NB4 (cell line): ENCODE measurements at places on chromosomes 12 and 14.

DNA sequence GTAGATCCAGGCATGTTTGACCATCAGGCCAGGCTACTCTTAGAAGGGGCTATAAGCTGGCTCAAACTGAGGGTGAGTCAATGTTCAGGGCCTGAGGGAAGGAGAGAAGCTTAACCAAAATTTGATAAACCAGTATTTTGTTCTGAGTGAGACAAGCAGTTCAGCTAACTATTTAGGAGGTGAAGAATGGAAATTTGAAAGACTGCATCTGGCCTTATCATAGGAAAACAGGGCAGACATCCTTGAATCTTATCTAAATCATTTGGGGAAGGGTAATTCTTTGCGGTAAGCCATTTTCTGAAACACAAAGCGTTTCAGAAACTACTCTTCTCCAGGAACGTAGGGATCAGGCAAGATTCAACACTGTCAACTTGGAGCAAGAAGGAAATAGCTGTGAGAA is 447.2 kb downstream of the SOX5 start:
- no peak for DNase-seq

GRCh38 chr14:101235335-101236103 is 325.8 kb upstream of the DIO3 start:
- peak; percentile 55 for DNase-seq

- no peak for DNase-seq
Observed at GRCh38 chr12:94712815-94713515, 62.6 kb upstream of the TMCC3 start.

- no peak for DNase-seq
Observed at GRCh38 chr12:132765361-132765760, 3.7 kb upstream of the ANKLE2 start.
